ENCODE measurements at places on chromosomes 1 and 21.

- DNase-seq, result no peak
Measured at GRCh38 chr1:100070201-100070939, 62.4 kb downstream of the SASS6 start.

GRCh38 chr1:145982010-145982723 lies 14.2 kb downstream of the TXNIP start:
- no peak for DNase-seq

GRCh38 chr21:35943752-35944151 lies 116.6 kb downstream of the SETD4 start:
- no peak for DNase-seq

DNA sequence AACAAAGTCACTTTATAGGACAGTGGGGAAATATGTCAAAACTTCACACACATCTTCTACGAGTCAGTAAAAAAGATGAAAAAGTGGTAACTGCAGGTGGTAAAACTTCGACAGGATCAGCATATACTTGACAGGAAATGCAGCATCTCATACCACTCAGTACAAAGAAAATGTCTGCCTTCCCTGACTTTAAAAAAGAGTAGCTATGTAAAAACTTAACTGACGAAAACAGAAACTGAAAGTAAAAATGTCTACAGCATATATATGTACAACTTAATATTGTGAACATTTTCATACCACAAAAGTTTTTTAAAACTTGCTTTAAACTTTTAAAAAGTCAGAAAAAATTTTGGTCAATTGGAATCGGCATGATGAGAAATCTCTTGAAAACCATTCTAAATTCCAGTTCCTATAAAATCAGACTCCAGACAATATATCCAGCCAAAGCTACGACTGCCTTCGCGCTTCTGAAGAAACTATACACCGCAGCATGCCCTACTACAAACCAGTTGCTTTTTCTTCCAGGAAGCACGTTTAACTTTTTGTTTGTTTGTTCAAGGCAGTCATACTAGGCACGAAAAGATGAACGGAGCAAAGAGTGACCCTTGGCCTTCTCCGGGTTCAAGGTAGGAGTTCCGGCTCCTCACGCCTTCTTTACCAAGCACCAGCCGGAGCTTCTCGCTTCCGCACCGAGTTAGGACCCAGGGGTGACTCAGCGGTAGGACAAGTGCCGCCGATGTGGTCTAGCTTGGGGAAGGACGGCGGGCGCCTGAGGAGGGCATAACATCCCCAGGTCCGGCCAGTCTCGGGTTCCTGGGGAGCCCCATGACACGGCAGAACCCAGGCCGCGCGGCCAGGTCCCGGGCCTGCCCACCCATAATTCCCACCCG lies 612 bp downstream of the PSMA5 start:
- peak; percentile 69 for DNase-seq

GRCh38 chr1:226542623-226543103 lies 5.9 kb upstream of the STUM start:
- no peak for DNase-seq

DNA sequence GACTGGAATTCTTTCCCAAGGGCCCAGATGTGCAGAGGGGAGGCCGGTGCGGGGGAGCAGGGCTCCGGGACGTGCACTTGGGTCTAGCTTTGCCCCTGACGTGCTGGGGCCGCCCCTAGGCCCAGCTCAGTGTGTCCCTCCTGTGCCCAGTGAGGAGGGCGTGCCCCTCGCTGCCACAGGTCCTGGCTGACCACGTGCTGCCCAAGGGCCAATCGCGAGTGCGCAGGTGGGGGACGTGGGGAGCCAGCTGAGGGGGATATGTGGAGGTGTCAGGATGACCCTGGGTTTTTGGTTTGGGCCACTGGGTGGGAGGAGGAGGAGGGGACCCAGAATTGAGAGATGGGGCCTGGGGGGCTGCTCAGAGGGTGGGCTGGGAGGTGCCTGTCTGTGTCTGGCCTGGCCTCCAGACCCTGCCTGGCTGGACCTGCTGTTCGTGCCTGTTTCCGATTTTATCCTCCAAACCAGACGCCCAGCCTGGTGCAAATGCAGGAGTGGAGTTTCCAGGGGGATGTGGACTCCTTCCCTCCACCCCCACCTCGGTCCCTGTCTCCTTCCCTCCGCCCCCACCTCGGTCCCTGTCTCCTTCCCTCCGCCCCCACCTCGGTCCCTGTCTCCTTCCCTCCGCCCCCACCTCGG lies 6.1 kb upstream of the RNF223 start:
- no peak for DNase-seq

DNA sequence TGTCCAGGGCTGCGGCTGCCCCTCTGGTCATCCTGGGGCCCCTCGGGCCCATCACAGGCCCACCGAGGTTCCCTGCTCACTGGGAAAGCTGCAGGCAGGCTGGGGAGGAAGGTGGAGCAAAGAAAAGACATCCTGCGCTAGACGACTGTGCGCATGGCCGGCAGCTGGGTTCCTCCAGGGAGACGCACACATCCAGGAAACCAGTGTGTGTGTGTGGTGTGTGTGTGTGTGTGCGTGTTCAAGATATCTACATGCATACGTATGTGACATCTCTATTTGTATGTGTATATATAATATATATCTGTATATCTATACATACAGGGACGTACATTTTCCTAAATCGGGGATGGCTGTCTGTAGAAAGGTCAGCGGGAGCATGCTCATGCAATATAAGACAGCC lies 63.7 kb downstream of the ACOT7 start:
- DNase-seq, result no peak

DNA sequence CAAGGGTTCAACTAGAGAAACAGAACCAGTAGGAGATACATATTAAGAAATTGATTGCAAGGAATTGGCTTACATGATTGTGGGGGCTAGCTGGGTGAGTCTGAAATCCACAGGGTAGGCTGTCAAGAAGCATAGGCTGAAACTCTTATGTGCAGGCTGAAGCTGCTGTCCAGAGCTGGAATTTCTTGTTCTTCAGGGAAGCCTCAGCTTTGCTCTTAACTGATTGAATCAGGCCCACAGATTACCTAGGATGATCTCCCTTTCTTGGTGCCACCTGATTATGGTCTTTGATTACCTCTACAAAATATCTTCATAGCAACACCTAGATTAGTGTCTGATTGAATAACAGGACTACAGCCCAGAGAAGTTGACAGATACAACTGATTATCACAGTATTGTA lies 22.5 kb upstream of the FRRS1 start:
- DNase-seq, result no peak

- DNase-seq, result no peak
Measured at GRCh38 chr1:31453384-31454079, 40.5 kb downstream of the SERINC2 start.

GRCh38 chr1:231084353-231084752 lies 44.3 kb upstream of the FAM89A start:
- no peak for DNase-seq

GRCh38 chr1:61450872-61451571 lies 273.9 kb downstream of the TM2D1 start:
- DNase-seq, result no peak

DNA sequence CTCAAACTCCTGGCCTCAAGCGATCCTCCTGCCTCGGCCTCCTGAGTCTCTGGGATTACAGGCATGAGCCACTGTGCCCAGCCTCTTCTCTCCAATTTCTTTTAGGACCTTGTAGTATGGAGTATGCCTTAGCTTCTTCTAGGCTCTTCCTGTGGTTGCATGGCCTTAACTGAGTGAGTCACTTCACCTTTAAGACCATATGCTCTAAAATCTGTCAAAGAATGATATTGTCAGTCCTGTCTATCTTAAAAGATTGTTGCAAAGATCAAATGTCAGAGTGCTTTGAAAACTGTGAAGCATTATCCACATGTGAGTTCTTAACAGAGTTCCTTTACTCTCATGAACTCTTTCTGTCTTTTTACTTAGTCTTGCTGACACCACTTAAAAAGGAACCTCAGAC lies 37.2 kb downstream of the ATP2B4 start:
- DNase-seq, result no peak

DNA sequence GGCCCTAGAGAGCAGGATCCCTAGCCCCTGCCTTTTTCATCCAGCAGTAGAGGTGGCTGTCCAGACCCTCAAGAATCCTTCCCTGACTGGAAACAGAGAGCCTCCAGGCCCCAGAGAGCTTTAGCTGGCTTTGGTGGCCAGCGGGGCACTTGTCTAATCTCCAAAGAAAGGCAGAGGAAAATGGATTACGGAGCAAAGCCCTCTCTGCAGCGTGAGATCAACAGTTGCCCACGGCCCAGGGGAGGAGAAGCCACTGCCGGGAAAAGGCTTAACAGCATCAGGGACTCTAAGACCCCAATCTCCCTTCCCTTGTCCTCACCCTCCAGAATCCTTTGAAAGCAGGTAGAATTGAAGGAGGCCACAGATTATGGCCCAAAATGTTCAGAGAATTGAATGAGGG lies 35.8 kb upstream of the GRIK3 start:
- DNase-seq, result no peak

DNA sequence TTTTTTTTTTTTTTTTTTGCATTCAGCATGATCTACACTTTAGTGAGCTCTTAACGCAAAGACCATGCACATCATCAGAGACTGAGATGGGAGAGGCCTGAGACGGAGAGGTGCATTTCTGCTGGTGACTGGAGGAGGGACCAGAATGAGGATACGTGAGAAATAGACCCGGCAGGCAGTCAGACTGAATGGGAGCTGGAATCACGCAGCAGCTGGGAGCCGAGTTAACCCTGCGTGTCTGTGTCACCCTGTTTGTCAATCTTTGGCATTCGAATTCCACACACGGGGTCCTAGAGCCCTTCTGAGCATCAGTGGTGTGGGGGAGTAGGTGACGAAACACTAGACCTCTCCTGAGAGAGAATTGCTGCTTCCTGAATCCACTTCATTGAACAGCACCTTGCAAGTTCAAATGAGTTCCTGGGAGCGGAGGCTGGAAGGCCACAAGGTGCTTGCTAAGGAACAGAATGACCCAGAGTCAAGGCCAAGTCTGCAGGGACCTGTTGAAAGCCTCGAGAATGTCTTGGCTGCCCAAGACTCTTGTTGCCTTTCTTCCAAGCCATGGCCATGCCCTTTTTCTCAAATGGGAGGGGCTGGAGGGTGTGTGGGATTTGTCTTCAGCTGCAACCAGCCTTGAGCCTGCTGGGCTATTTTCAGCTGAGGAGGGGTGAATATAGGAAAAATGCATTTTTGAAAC lies 123.3 kb downstream of the CNIH3 start:
- no peak for DNase-seq

DNA sequence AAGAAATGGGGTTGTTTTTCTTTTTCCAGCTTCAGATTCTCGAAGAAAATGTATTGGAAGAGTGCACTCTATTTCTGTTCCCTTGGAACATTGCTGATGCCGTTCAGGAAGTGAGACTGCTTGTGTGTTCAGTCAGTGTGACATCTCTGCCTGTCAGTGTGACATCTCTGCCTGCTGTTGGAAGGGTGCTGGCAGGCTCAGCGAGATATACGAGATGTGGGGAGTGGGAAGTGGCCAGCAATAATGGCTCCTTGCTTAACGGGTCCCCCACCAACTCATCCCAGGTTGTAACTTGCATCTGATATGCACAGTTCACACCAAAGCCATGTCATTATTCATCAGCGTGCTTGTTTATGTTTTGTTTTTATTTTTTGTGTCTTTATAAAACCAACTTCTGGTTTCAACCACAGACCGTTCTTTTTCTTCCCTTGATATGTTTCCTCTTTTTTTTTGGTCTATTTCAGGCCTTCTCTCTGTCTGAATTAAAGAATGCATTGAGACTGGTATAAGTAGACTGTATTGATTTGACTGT lies 145.4 kb downstream of the GALNT2 start:
- DNase-seq, result no peak

- DNase-seq, result no peak
Measured at GRCh38 chr1:65825741-65826140, 33.0 kb downstream of the PDE4B start.

DNA sequence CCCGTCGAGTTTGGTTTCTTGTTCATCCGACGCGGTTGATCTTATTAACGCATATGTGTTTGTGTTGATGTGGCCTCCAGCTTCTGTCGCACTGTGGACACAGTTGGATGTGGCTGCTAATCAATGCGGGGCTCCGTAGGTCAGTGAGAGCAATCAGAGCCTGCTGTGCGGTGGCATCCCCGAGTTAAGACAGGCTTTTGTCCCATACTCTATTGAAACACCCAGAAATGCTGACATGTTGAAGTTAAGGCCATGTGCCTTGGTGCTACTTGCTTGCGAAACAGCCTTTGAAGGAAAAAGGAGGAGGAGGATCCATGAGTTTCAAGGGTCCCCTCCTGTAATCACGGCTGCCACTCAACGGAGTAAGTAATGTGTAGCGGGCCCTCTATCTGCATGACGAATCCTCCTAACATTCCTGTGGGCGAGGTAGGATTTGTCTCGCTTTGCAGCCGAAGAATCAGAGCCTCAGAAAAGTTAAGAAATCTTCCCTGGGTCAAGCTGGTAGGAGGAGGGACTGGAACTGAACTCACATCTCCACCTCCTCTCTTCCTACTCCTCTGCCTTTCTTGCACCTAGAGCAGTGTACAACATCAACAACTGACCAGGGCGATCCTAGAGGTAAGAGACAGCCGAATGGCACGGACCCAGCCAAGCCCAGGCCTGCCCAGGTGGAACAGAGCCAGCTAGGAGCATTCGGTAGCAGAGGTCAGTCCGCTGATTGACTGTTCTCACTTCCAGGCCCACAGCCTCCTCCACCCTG lies 19.5 kb downstream of the PDE9A start:
- no peak for DNase-seq

GRCh38 chr21:41121785-41122415 lies 46.1 kb upstream of the BACE2 start:
- DNase-seq, result peak; percentile 24

GRCh38 chr1:243457363-243457982 lies 201.6 kb downstream of the SDCCAG8 start:
- DNase-seq, result no peak

DNA sequence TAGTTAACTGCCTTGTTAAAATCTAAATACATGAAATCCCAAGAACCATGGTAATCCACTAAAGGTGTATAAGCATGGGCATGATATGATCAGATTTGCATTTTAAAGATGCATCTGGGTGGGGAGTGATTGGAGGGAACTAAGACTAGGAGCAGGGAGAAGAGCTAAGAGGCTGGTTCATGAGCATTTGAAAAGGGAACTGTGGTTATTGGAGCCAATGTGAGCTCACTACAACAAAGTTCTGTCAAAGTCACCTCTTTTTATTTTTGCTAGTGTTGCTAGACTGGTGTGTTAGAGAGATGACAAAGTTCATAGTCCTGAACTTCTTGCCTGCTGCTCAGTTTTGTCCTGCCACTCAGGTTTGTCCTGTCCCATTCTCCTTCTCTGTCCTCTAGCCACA lies 67.1 kb upstream of the LRRC8D start:
- no peak for DNase-seq

- no peak for DNase-seq
Measured at GRCh38 chr1:245304698-245305097, 149.9 kb downstream of the KIF26B start.

DNA sequence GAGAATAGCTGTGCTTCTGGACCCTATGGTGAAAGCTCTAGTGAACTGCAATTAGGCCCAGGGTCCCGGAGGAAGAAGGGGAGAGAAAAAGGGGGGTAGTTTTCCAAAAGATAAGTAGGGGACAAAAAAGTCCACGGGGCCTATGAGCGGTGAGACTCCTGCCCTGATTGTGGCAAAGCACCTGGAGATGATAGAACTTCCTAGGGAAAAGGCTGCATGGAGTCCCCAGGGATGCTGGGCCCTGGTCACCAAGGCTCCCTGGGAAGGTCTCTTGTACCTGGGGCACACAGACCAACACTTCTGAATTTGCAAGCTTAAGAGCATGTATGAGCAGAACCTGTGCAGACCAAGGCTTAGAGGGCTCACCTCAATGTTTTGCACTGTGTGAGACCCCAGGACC lies 5.4 kb upstream of the SHISA4 start:
- DNase-seq, result no peak
